Bronchial epithelial cell (primary cell): ENCODE measurements at places on chromosomes 2 and 18. TPM values are rescaled to one million over a fixed set of nuclear protein-coding genes. Genes with fewer than 3 reads are reported as not detected.

GRCh38 chr2:109333414-109334210 lies 204.6 kb downstream of the SH3RF3 start:
- no peak for DNase-seq

DNA sequence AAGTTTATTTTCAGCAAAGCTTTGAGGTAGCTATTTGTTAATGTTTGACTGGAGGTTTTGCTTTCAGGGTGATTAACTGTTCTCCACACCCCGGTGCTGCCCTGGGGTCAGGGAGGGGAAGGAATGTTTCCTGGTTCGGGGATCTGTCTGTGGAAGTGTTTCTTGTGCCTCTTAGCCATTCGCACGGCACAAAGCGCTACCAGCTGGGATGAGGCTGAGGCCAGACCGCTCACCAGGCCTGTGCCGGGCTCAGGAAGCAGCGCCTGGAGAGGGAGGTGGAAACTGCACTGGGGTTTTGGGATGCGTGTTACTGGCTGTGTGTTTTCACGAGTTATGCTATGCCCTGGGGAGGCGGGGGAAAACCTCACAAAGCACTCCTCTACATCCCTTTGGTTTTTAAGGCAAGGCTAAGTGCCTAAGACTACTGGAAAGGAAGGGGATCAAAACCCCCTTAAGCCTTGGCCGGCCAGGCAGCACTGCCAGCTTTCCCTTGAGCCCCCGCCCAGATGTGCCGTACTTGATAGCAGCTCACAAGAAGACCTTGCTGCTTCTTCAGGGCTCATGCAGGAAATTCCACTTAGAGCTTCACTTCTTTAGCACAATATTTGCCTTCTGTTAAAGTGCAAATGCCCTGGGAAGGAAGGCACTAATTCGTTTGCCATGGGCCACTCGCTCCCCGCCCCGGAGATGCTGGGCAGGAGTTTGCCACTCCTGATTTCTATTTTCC lies 65.7 kb upstream of the CNGA3 start:
- peak; percentile 47 for DNase-seq

DNA sequence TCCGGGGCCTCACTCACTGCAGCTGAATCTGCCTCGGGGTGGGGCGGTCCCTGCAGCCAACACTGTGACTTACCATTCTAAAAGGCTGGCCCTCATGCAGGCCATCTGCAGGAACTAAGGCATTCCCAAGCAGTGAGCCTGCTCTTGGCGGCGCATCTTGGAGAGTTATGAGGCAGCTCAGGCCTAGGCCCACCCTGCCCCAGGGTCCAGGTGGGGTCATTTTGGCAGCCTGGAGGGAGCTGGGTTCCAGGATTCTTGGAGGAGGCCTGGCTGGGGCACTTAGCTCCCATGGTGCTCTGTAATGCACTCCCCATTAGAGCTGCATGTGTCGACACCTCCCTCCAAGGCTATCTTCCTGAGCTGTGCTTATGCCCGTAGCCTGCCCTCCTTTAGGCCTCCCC lies 14.8 kb upstream of the BIN1 start:
- DNase-seq = no peak

The TOGARAM2 gene
- total RNA-seq = under 0.01 TPM in 1 of 2 replicates, not detected in the other

DNA sequence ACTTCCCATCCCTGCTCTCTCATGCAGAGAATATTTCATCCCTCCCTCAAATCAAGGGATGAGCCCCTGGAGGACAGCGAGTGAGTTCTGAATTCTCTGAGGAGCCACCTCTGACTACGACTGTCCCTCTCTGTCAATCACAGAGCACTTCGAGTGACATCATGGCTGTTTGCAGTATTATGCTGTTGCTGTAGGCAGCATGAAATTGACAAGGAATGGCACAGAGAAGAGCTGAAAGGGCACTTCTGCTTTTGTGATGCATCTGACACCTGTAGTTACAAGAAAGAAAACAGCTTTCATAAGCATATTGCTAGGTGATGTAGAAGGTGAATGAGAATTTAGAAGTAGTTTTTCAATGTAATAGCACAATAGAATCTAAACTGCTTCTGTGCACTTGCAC lies 166.9 kb downstream of the ARHGAP15 start:
- DNase-seq = no peak

DNA sequence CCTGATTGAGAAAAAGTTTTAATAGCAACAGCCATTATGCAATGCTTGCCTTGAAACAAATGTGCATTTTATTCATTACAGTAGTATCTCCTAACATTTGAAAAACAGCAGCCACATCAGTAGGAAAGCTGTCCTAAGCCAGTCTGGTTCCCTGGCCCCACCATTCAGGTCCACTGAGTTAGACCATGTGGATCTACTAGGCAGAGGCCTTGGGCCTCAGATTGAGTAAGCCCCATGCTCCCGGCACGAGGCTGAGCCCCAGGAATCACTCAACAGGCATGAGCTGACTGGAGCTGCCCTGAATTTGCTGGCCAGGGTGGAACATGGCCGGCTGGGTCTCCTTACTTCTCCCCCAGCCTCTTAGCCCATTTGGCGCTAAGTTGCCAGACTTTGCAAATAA lies 103.4 kb downstream of the ZFP36L2 start:
- no peak for DNase-seq
